ENCODE measurements at places on chromosomes 16 and 17.

DNA sequence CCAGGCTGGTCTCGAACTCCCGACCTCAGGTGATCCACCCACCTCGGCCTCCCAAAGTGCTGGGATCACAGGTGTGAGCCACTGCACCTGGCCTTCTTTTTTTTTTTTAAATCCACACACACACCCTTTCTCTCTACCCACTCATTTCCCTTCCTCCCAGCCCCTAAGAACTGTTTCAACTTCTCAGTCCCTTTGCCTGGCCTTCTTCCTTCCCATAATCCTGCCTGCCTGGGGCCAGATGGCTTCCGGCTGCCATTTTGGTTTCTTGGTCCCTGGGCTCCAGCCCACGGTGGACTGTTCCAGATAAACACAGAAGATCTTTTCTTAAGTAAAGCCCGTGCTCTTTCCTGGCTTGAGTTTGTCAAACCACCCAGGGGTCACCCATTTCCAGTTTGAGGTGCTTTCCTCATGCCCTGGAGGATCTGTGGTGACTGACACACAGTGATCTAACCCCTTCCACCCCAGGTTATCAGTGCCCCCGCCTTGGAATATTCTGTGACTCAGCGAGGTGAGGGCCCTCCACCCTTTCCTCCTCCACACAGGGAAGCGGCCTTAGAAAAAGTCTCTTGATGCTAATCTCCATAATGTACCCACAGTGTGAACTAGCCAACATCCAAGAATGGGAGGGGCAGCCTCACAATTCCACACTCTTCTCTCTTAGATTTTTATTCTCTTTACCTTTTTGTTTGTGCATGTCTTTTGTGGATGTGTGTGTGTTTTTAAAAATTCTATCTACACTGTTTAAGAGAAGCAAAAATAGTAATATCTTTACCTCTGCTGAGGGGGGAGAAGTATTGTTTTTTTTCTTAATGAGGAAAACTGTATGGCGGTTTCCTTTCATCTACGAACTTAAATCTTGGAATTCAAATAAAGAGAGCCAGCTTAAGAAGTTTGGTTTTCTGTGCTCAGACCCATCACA lies 60.0 kb downstream of the CRISPLD2 start:
- DNase-seq, result no peak

- DNase-seq, result no peak
Observed at GRCh38 chr16:16190546-16190945, 32.7 kb downstream of the ABCC6 start.

GRCh38 chr17:72400863-72401262 lies 280.0 kb downstream of the SOX9 start:
- no peak for DNase-seq

DNA sequence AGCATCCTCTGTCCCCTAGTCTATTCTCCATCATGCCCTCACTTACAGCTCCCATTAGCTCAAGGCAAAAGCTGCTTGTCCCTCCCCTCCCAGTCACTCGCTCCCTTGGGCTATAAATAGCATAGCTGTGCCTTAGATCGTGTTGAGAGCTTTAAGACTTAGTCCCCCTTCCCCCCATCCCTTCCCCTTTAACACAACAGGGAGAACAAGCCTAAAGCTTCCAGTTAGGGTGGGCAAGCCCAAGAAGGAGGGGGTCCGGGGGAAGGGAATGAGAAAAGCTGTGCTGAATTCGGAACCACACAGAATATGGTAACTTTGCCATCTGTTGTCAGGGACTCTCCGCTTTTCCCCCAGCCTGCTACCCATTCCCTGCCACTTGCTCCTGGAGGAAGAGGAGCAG lies 4.9 kb upstream of the HIGD1B start:
- DNase-seq, result no peak

DNA sequence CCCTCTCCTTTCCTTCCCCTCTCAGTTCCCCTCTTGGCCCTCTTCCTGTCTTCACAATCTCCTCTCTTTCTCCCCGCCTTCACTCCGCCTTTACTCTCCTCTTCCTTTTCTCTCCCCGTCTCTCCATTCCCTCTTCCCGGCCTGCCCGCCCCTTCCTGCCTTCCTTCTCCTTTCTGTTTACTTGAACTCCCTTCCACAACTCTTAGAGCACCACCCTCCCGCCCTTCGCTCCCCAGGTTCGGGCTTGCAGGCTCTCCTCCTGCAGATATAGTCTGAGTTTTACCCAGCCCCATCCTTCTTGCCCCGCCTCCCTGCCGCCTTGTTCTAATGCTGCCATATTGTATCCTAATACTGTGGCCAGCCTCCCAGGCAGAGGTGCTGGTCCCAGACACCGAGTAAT lies 201.5 kb upstream of the N4BP1 start:
- DNase-seq, result no peak

- no peak for DNase-seq
Observed at GRCh38 chr16:2095315-2095853, 40.3 kb downstream of the PKD1 start.

DNA sequence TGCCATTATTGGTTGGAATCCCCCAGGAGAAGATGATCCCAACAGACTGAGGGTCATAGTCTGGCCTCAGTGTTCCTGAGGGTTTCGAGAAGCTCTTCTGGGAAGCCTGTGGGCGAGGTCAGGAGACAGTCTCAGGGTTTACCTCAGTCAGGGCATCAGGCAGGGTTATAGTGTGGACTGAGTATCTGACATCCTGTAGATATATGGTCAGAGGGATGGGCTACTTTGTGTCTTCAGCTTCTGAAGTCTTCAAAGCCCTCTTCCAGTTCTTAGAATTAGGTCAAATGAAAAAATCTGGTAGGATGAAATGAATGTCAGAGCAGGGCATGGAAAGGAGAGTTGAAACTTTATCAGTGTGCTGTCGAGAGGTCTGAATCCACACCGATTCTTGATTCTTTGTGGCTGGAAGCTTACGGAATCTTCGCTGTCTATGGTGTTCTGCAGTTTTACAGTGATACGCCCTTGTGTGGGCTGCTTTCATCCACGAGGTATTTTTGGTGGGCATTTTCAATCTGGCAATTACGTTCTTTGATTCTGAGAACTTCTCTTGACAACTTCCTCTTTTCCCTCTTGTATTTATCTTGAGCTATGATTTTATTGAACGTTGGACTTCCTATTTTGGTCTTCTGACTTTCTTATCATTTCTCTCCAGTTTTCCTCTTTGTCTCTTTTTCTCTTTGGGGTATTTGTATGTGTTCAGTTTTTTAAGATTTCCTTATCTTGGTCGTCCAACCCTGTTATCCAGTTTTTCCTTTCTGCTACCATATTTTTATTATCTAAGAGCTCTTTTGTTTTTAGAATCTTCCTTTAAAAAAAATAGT lies 30.4 kb downstream of the BPTF start:
- no peak for DNase-seq

GRCh38 chr16:87735270-87736007 lies 30.3 kb downstream of the KLHDC4 start:
- DNase-seq, result no peak

- DNase-seq, result no peak
Observed at GRCh38 chr16:1532081-1532760, 1.2 kb upstream of the TMEM204 start.

DNA sequence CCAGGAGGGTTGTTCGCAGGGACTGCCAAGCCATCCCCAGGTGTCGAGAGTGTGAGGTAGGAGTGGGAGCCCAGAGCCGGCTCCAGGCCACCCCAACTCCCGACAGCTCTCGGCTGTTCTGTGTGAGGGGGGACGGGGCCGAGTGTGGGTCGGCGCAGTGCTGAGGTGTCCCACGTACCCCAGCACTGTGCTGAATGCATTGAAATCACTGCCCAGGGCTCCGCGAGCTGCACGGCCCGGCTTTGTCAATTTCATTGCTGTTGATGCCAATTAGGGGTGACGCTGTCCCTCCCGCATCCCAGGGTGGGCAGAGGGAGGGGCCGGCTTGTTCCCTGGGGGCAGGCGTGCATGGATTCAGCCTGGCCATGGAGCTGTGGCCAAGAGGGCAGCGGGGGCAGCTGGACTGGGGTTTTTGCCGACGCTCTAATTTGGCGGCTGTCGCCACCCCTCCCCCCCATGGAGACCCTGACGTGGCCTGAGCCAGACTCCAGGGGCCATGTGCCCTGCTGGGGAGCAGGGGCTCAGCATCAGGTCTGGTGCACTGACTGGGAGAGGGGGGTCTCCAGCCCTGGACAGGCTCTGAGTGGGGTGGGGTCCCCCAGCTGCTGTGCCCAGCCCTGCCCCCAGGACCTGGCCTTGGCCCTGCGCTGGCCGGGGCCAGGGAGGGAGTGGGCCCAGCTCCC lies 14.3 kb downstream of the CENPX start:
- no peak for DNase-seq
